H1 (cell line): ENCODE measurements at places on chromosomes 12 and 14. TPM values are rescaled to one million over a fixed set of nuclear protein-coding genes. Genes with fewer than 3 reads are reported as not detected.

DNA sequence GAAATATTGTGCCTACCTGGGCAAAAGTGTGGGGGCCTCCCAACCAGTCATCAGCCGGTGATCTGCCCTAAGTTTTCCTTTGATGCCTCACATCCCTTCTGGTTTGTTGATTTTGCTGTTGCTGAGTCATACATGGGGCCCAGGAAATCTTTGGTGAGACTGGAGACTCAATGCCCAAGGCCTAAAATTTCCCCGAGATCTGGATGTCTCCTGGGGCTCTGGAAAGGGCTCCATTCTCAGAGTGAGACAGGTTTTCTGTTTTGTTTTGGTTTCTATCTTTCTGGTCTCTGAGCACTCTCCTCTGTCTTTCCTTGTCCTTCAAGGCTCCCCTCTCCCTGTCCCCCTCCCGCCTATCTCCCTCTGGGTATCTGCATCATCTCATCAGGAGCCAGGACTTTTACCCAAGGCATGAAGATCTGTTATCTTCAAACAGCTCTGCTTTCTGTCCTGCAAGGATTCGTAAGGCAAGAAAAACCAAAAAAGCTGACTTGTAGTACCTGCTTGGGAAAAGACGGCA is 152.8 kb upstream of the MAX start:
- DNase-seq = no peak

DNA sequence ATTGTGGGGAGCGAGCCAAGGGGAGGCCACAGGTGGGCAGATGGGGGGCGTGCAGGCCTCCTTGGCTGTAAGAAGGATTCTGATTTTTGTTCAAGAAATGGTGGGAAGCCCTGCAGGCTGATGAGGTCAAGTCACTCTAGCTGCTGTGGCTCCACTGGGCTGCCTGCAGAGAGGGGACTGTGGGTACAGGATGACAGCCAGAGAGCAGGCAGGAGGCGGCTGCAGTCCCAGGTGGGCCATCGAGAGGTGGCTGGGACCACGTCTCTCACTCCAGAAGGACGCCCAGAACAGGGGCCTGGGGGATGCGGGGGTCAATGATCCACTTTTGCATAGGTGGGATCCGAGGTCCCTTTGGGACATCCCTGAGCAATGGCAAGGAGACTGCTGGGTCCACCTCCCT is 9.1 kb downstream of the NCOR2 start:
- no peak for DNase-seq

The ACSS3 gene
- total RNA-seq = 22.7 and 24.0 TPM in 2 replicates

The RIN3 gene
- 1.5 and 1.9 TPM in 2 replicates for total RNA-seq

GRCh38 chr14:57390806-57391516 is 575 bp downstream of the NAA30 start:
- no peak for DNase-seq

GRCh38 chr14:54697001-54697400 is 130.1 kb downstream of the SAMD4A start:
- no peak for DNase-seq

The CLEC1B gene
- total RNA-seq = not detected in 2 replicates

GRCh38 chr12:49413010-49413409 is 45.7 kb downstream of the SPATS2 start:
- no peak for DNase-seq

- no peak for DNase-seq
These were observed 41.9 kb downstream of the PDE6H start for GRCh38 chr12:15014708-15015107.

The LMNTD1 gene
- total RNA-seq = not detected in 2 replicates

GRCh38 chr12:32906399-32907165 is 10.0 kb upstream of the PKP2 start:
- no peak for DNase-seq

DNA sequence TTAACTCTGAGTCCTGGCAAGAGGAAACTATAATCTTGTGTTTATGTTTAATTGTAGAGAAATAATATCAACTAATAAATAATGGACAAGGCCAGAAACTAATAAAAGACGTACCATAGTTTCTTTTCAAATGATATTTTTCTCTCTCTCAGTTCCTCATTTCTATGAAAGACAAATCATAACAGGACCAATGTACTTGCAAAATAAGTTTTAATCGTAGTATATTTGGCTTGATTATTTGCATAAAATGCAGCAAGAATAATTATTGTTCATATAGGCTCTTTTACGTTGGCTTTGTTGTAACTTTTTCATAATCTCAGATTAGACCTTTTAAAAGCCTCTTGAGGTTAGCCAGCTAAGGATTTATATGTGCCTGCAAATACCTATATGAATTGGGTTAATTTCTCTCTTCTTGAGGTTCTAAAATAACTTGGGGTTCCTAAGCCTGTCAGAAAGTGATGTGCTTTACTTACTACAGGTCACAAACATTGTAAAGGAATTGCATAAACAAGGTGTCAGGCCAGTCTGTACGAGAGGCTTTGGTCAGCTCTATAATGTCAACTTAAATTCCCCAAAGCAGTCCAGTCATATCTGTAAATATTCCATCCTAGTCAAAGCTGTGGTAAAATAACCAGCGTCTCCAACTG is 152.8 kb upstream of the PTPRQ start:
- no peak for DNase-seq

The RNASE7 gene
- total RNA-seq = not detected in 2 replicates

DNA sequence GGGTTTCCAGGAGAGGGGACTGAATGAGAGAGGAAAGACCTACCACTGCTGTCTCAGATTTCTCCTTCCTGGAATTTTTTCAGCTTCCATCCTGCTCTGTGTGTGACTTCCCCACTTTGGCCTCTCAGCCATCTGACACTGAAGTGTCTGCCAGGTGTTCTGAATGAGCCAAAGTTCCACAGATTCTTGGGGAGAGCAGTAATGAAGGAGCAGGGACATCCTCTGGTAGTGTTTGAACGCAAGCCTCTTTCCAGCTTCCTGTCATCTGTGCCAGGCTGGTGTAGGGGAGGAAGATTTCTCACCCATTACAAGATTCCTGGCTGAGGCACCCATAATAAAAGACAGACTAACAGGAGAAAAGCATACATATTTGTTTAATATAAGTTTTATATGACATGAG is 141.7 kb upstream of the NRXN3 start:
- no peak for DNase-seq

DNA sequence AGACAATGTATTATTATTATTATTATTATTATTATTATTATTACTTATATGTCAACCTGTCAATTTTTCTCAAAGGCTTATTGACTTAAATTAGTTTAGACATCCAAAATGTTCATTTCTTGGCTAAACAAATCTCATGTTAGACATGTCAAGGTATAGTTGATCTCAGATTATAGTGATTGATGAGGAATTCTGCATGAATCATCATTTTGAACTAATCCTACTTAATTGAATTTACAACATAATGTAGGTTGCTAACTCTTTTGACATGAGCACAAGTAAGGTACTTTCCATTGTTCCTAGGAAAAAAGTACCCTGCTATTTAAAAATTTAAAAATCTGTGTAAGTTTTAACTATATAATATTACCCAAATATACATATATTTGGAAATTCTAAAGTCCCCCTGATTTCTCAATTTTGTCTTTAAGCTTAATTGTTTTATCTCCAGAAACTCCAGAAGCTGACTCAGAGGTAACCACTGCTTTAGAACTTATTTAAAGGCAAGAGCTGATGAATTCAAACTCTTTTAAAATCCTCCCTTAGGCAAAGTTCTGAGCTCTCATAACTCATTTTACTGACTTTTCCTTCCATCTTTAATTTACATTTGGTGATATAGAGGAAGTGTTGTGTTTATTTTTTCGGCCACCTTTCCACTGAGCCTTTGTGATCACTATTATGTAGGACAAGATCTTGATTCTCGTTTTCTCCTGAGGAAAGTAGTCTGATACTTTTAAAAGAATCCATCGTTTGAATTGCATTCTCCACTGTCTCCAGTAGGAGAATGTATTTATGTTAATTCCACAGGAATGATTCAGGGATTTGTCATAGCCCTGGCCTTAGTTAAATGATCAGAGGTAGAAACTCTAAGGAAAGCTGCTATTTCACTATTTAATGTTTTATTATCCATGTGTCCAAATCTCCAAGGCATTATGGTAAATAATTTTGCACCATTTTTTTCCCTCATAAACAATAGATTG is 1304.5 kb downstream of the AACS start:
- DNase-seq = no peak

DNA sequence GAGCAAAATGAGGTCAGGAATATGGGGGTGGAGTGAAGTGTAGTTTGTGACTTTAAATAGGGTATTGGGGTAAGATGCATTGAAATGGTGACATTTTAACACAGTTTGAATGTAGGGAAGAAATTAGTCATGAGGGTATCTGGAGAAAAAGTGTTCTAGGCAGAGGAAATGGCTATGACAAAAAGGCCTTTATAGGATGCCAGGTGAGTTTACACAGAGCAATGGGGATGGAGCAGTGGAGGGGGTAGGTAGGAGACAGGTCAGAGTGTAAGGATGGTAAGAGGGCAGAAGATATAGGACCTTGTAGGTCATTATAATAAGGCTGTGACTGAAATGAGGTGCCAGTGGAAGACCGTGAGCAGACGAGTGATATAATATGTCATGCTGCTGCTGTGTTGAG is 30.4 kb downstream of the HEATR5A start:
- DNase-seq = no peak

The POTEG gene
- not detected in 2 replicates for total RNA-seq

DNA sequence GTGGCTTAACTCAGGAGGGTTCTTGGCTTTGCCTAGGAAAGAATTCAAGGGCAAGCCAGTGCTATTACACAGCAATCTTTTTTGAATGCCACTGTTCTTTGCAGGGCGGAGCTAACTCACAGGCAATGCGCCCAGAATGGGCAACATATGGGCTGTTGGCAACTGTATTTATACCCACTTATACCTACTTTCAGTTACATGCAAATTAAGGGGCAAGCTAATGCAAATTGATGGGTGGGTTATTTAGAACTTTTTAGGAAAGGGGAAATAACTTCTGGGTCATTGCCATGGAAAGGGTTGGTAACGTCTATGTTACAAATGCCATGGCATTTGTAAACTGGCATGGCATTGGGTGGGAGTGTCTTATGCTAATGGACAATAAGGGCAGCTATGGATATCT is 85.4 kb downstream of the C12orf50 start:
- no peak for DNase-seq

The PLEKHD1 gene
- 0.48 and 0.67 TPM in 2 replicates for total RNA-seq

The ZFHX2 gene
- total RNA-seq = 27.0 and 28.6 TPM in 2 replicates

DNA sequence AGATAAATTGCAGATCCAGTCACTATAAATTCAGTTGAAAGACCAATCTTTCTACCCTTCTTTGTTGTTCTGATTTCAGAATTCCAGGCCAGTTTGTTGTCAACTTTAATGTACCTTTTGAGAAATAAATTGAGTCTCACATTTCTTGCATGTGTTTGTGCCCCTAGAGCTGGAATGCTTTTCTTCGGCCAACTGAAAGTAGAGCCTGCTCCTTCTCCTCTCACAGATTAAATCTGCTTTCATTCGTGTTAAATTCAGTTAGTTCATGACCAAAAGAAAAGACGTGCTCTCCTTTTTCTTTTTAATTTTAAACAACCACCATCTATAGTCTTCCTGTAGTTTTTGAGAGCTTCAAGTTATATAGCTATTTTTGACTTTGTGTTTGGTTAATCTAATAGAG is 22.9 kb downstream of the SOCS2 start:
- no peak for DNase-seq

The SMIM10L1 gene
- 14.2 and 15.1 TPM in 2 replicates for total RNA-seq

The AQP2 gene
- total RNA-seq = not detected in 2 replicates

The TUNAR gene
- total RNA-seq = 63.7 and 63.9 TPM in 2 replicates

DNA sequence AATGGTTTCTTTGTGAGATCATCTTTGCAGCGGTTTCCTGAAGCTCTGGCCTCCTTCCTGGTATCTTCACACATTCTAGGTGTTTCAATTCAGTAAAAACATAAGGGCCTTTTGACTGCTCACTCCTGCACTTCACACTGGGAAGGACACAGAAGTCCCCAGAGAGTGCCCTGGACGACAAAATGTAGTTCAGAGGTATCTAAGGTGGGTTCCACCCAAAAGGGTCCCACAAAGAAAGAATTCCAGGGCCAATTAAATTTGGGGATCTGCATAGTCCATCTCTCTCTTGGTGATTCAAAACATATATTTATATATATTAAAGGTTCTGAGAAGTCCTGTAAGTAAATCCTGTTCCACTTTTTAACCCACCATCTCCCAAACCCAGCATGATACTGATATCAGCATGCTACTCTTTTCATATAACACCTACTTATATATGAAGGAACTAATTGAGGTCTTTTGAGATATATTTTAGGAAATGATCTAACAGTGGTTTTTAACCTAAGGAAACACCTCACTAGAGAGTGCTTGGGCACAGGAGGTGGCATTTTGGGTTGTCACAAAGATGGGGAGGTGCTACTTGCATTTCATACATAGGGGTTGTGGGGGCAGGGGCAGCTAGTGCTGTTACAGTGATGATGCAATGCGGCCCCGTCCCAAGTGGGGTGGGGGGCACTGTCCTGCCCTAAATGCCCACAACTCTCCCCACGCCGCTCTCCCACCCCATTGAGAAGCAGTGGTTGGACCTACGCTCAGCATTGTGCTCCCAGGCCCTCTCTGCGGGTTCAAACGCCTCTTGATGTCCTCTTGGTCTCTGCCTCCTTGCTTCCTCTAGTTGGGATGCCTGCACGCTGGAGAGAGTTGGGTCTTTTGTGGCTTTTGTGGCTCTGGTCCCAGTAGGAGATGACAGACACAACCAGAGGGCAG is 109.4 kb downstream of the ARF6 start:
- DNase-seq = no peak
